ENCODE measurements at places on chromosomes 5 and 9.

DNA sequence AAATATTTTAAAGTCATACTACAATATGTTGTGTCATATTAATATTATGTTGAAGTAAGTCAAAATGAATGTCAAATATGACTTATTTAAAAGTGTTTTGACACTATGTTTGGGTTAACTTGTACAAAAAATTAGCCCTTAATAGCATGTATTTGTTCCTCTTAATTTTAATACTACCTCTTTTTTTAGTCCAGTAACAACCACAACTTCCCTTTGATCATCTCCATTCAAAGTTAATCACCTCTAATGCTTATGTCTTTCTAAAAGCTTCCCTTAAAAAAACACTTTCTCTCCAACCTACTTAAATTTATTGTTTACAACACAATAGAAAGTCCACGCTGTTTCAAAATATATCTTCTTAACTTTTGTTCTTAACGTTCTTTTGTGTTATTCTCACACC is 9.6 kb downstream of the SLCO4C1 start:
- no peak for DNase-seq

- DNase-seq, result peak; percentile 94
Measured at GRCh38 chr9:113593682-113594281, 130.3 kb downstream of the RGS3 start.

DNA sequence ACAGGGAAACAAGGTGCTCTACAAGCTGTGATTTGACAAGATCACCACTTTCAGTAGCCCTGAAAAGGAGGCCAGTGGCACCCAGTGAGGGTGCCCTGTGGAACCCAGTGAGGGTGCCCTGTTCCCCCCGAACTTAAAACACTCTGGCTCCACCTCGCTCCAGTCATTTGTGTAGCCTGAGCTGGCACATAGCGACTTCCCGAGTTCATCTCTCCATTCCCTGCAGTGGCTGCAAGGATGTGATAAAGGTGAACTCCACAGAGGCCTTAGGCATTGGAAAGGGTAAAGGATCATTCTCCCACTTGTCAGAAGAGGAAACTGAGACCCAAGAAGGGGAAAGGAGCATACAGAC is 21.9 kb upstream of the ANXA6 start:
- DNase-seq, result no peak

DNA sequence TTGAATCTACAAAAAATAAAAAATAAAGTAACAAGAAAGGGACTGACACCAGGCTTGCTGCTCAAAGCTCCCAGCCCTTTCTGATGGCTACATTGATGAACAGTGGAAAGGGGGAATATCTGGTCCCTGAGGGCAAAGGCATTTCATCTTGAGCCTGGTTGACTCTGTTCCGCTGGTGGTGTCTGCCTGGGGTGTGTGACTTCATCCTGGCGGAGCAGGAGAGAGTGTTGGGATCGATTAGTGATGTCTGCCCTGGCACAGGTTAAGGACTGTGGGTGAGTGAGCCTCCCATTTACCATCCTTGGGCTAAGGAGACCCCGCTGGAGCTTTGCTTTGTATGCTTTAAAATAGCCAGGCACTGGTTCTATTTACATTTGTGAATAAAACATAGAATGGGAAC is 56.9 kb upstream of the ASS1 start:
- no peak for DNase-seq

DNA sequence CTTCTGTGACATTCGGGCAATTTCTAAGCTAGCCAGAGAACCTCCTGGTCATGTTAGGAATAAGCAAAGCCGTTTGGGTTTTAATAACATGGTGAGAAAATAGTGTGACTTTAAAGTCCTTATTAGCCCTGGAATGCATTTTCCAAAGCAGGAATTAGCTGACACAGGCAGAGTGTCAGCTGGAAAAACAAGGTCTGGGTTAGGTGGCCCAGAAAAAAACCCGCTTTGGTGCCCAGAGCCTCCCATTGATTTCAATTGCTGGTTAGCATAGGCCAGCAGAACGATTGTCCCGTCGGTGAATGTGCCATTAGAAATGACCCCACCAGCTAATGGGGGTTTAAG is 62.1 kb upstream of the CPEB4 start:
- DNase-seq, result no peak

DNA sequence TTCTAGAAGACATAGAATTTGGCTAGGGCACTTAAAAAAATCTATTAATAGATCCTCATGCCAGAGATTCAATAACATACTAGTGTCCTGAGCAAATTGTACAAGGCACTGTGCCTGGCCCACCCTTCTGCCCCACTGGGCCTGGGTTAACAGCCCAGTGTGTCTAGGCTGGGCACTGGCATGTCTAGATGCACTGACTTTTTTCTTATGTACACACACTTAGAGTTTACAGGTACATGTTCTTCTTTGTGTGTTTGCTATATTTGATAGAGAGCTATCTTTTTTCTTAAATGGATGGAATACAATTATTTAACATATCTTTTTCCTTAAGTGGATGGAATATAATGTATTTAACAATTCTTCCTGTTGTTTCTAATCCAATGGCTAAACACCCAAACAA is 241.5 kb downstream of the AUH start:
- no peak for DNase-seq

DNA sequence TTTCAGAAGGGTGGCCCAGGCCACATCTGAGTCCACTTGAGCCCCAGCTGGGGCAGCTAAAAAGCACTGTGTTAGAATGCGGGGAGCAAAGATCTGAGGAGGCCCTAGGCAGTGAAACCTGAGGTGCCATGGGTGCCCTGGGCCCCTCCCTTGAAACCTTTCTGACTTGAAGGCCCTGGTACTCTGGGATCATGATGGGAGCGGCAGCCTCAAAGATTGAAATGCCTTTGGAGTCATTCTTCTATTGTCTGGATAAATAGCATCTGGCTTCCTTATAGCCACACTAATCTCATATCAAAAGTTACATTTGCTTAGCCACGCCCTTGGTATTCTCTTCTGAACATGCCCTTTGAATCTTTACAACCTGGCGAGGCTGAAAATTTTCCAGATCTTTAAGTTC is 7.7 kb upstream of the SEMA5A start:
- no peak for DNase-seq

DNA sequence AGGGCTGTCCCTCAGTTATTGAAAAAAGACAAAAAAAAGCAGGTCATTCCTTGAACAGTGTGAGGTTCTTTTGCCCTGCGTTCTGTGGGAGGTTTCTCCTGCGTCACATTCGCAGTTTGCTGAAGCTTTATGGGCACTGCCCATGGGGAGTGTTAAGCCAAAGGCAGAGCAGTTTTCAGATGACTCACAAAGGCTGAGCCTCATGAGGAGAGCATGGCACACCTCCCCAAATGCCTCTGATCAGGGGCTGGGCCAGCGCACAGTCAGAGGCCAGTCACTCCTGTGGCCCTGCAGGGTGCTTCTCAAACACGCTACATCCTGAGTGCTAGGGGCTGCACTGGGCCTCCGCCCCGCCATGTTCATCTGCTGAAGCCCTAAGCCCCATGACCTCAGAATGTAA is 38.4 kb downstream of the IRX1 start:
- no peak for DNase-seq

DNA sequence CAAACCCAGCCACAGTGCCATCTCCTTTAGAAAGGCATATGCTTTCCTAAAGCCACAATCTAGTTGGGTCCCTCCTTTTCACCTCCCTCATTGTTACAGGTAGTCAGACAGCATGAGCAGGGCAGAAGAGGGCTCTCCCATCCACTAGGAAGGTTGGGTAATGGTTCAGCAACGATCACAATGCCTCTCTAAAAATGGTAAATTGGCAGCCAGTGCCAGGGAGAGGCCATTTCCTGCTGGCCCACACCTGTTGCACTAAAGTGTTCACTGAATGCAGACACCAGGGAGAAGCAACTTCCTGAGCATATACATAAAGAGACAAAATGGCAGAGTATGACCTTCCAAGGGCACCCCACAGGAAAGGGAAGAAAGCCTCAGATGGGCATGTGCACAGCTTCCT is 31.3 kb upstream of the DAP start:
- DNase-seq, result no peak
